ENCODE measurements at places on chromosomes 12 and 14.

DNA sequence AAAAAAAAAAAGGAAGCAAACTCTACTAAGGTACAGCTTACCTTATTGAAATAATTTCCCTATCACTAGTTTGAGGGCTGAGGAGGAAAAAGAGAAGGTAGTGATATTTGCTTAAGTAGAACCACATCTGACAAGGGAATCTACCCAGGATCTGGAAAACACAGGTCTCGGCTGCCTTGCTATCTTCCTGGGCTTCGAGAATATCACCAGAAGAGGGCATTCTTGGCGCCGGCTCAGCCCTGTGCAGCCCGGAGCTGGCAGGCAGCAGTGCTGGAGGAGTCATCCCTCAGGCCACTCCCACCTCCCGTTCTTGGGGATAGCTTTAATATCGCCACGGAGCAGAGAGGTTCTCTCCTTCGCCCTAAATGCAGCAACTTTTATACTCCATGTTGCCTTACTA is 1181.2 kb downstream of the VRK1 start:
- no peak for DNase-seq

DNA sequence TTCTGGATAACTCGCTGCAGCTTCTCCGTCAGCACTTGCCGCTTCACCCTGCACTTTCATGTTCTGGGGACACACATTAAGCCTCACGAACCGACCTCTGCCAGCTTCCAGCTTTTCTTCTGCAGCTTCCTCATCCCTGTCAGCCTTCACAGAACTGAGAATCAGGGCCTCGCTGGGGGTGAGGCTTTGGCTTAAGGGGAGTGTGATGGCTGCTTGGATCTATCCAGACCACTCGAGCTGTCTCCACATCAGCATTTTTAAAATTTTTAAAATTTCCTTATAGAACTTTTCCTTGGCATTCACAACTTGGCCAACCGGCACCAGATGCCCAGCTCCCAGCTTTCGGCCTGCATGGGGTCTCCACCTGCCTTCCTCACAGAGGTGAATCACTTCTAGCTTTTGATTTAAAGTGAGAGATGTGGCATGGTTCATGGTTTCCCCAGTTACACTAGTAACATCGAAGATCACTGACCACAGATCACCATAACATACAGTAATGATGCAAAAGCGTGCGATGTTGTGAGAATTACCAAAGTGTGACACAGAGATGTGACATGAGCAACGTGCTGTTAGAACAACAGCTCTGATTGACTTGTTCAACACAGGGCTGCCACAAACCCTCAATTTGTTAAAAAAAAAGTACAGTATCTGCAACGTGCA is 139.1 kb upstream of the C14orf180 start:
- DNase-seq: no peak

DNA sequence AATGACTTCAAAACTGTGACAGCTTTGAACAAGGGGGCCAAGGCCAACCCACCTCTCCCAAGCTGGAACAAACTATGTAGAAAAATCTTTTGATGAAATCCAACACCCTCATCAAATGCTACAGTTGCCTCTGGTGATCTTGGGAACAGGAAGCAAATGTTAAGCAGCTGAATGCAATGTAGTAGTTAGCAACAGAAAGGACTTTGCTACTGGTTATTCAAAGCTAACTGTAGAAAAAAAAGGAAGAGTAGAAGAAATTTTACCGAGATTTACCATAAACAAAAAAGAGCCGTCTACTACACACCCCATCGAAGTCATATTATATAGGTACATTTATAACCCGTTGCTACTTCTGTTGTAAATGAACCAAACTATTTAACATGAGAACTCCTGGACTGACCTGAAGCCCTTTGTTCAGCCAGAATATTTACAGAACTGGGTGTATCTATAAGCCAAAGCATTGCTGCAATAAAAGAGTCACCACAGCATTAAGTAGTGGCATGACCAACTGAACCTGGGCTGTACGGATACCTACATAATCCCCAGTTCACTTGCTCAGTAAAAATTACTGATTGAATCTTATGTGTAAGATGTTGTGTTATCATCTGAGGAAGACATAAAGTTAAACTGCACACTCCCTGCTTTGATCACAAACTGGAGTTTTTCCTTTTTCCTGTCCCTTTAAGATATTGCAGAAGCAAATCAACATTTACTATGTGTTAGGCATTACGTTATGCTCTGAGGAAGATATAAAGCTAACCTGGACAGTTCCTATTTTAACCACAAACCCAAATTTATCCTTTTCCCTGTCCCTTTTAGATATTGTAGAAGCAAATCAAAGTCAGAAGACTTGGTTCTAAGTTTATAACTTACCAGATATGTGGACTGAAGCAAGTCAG is 25.1 kb downstream of the SYNJ2BP start:
- no peak for DNase-seq

- no peak for DNase-seq
Measured at GRCh38 chr14:23550131-23550811, 1.3 kb downstream of the ZFHX2 start.

DNA sequence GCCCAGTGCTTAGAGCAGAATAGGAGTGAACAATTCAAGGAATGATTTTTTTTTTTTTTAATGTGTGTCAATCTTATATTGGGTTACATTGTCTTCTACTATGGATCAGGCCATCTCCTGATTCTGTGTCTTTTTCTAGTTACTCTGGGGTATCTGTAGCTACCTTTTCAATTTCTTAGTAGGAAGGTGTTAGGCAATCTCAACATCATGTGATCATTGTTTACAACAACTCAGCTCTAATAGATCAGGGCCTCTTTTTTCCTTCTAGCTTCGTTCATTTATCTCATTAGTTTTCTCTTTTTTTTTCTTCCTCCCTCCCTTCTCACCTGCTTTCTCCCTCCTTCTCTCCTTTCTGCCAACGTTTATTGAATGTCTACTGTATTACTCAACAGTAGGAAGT is 8.9 kb downstream of the SOCS2 start:
- no peak for DNase-seq

DNA sequence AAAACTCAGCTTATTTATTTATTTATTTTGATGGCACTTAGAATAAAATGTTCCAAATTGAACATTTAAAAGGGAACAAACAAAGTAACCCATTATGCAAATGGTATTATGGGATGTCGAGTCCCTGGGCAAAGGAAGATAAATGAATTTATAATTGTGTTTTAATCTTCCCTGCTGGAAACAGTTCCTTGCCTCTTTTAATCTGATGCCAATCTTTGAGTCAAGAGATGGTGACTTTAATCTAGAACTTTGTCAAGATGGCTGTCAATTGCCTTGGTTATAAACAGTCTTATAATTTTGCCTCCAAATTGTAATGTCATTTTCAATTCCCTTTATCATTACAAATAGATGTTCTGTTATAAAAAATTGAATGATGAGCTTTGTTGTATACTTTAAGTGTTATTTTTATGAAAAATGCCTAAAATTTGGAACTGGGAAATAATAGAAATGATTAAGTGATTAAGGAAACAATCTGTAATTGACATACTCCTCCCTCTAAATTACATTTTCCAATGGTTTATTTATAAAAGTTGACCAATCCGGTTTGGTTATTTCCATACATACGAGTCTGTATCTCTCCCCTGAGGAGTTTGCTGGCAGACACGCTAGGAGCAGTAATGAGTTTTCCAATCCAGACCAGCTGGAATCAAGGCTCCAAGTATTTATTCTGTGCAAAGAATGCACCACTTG is 134.9 kb upstream of the FRMD6 start:
- DNase-seq: no peak

GRCh38 chr12:96395236-96395635 is 5.0 kb downstream of the CDK17 start:
- DNase-seq: no peak

Measured in thymus (tissue), 14 donors.